IPS DF 6.9 (cell line): ENCODE measurements at places on chromosomes 7 and 10.
A peak's percentile ranks its signal among the peaks of the same experiment; 100 is the strongest.

- DNase-seq: no peak
Observed at GRCh38 chr10:19730167-19730906, 85.9 kb upstream of the PLXDC2 start.

DNA sequence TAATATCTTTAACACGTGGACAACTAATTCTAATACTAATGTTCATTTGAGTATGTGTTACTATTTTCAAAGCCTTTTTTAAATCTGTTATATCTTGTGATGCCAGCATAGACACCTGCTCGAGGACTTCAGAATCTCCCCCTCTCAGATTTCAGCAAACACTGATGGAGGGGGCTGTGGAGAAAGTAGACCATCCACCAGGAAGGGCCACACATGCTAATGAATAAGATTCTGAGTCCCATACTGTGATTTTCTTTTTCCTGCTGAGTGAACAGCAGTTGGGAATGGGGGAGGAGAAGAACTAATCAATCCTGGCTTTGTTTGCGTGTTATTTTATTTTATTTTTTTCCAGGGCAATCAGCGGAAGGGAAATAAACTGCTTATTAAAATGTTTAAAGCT lies 157.9 kb upstream of the CSTF2T start:
- no peak for DNase-seq

GRCh38 chr10:59362959-59363381 lies 621 bp upstream of the FAM13C start:
- no peak for DNase-seq

DNA sequence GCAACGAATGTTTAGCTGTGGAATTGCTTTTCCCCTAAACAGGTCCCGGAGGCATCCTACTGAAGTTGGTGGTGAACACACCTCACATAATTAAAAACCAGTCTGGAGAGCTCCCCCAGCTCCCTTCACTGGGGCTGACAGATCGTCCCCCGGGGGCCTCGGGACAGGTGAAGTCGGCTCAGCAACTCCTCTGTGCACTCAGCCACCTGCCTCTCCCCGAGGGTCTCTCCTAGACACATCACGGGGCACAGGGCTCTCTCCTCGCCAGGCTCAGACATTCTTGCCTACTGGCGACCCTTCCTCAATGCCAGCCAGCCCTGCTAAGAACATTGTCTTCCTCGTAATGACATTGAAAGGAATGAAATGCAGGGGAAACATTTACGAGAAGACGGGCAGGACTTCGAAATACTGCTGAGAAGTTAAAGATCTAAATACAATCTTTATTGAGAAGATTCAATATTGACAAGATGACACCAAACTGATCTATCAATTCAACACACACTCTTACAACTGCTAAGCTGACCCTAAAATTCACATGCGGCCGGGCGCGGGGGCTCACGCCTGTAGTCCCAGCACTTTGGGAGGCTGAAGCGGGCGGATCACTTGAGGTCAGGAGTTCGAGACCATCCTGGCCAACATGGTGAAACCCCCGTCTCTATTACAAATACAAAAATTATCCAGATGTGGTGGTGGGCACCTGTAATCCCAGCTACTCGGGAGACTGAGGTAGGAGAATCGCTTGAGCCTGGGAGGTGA lies 88.1 kb upstream of the DNAAF5 start:
- no peak for DNase-seq

GRCh38 chr7:33107136-33108066 lies 1.8 kb downstream of the RP9 start:
- DNase-seq: peak; percentile 35

DNA sequence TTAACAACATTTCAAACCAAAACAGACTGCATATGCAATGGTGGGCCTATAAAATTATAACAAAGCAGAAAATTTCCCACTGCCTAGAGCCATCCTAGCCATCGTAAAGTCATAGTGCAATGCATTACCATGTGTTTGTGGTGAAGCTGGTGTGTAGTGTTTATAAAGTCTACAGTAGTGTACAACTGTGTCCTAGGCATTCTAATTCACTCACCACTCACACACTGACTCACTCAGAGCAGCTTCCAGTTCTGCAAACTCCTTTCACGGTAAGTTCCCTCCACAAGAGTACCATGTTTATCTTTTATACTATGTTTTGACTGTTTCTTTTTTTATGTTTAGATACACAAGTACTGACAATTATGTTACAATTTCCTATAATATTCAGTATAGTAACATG lies 1104.1 kb upstream of the PHF14 start:
- no peak for DNase-seq

DNA sequence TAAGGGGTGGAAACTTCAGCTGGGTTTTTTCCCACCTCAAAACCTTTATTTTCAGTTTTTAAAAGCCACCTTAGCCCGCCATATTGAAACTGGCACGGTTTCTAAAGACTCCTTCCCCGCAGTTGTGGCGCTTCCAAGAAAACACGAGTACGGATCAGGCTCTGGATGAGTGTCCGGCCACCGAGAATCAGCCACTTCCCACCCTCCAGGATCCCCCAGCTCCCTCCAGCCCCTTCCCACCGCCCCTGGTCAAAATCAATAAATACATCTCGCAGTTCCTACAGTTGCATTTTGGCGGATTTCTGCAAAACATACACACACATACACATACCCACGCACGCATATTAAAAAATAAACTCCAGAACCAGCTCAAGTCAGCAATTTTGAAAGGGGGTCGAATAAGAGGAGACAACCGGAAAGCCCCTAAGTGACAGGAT lies 1.1 kb downstream of the SFMBT2 start:
- no peak for DNase-seq

DNA sequence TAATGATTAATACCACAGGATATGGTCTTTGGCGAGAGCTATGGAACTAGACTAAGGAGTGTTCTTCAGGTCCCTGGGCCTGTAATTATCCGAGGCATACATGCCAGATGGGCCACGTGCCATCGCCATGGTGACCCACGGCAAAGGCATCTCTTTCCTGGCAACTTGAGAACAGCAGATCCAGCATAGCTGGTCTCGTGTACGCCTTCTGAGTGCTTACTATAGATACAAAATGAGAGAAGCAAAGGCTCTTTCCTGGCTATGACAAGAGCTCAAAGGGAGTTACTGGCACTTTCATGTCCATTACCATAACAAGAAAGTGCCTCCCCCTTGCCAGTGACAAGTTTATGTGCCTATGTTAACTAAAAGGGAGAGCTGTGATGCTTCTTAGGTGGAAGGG lies 26.0 kb upstream of the GLI3 start:
- no peak for DNase-seq

DNA sequence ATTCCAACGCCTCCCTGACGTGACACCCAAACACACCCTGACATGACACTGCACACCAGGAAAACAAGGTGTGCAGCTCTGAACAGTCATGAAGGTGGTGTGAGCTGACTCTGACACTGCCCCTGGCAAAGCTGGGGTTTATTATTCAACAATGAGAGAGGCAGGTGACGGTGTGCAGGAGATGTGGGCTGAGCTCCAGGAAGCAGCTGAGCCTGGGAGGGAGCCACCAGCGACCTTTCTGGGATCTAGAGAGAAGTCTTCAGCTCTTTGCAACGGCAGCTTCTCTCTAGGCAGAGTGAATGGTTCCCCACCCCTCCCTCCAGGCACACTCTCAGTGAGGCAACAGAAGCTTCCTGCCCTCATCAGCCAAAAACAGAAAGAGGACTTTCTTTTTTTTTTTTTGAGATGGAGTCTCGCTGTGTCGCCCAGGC lies 65.6 kb downstream of the SH3PXD2A start:
- no peak for DNase-seq

DNA sequence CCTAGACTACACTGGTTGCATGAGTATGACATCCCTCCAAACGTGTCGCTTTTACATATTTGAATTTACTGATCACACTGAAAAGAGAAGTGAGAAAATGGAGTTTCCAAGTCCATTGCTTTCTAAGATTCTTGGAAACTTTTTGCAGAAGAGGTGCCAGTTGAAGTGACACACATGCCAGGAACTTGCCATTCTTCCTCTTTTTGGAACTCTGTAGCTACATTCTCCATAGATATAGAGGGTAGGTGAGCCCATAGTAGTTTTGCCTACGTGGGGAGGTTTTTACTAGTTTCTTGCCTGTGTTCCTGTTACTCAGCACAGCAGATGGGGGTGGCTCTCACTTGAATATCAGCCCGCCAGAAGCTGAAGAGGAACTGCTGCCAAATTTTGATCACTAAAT lies 286.6 kb upstream of the NRP1 start:
- no peak for DNase-seq

- no peak for DNase-seq
Observed at GRCh38 chr10:37434091-37434490, 308.7 kb downstream of the ANKRD30A start.

DNA sequence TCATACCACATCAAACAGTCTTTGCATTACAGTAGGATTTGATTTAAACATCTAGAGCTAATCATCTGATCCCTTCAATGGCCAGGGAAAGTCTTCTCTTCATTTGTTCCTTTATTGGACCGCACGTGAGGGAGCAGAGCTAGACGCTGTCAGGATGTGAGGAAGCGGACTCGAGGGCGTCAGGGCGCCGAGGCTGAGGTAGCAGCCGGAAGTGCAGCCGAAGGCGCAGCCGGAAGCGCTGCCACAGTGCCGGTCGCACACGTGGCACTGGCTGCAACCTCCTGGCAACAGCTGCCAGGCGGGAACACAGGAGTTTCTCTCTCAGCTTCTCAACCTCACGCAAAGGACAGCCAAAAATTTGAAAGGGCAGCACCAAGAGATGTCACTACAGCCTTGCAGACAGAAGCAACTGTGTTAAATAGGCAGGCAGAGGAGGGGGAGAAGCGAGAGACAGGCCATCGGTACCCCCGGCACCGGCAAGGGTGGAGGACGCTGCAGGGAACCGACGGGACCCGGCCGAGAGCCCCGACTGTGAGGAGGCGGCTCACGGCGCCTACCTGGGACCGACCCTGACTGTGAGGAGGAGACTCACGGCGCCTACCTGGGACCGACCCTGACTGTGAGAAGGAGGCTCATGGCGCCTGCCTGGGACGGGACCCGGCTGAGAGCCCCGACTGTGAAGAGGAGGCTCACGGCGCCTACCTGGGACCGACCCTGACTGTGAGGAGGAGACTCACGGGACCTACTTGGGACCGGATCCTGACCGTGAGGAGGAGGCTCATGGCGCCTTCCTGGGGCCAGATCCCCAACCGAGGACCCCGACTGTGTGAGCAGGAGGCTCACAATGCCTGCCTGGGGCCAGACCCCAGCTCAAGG lies 32.3 kb downstream of the VIPR2 start:
- DNase-seq: no peak

- no peak for DNase-seq
Observed at GRCh38 chr7:122137251-122138077, 6.6 kb downstream of the AASS start.

- no peak for DNase-seq
Observed at GRCh38 chr7:13724977-13725566, 264.4 kb downstream of the ETV1 start.

GRCh38 chr10:29323367-29323766 lies 34.5 kb downstream of the LYZL1 start:
- no peak for DNase-seq

- peak; percentile 73 for DNase-seq
Observed at GRCh38 chr10:52779541-52780390, 7.2 kb upstream of the MBL2 start.

DNA sequence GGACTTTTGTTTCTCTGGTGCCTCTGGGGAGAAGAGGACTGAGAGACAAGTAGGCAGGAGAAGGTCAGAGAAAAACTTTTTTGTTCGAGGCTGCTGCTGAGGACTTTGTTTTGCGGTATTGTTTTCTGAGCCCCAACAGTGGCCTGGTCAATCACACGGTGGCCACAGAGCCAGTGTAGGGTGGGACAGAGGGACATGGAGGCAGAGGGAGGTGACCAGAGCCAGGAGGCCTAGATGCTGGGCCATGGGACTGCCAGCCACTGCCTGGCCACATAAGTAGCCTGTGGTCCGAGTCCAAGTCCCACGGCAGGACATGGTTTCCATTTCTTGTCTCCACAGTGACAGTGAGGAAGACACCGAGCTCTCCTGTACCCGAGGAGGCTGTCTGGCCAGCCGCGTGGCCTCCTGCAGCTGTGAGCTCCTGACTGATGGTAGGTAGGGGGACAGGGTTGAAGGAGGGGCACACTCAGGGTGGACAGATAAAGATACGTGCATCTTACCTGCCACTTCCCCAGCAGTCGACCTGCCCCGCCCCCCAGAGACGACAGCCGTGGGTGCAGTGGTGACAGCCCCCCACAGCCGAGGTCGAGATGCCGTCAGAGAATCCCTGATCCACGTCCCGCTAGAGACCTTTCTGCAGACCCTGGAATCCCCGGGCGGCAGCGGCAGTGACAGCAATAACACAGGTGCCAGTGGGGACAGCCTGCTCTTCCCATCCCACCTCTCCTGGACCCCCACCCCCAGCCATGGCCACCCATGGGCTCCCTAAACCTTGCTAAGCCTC lies 27.5 kb downstream of the SH2B2 start:
- no peak for DNase-seq

GRCh38 chr10:4888236-4888635 lies 62.2 kb downstream of the AKR1E2 start:
- DNase-seq: no peak

DNA sequence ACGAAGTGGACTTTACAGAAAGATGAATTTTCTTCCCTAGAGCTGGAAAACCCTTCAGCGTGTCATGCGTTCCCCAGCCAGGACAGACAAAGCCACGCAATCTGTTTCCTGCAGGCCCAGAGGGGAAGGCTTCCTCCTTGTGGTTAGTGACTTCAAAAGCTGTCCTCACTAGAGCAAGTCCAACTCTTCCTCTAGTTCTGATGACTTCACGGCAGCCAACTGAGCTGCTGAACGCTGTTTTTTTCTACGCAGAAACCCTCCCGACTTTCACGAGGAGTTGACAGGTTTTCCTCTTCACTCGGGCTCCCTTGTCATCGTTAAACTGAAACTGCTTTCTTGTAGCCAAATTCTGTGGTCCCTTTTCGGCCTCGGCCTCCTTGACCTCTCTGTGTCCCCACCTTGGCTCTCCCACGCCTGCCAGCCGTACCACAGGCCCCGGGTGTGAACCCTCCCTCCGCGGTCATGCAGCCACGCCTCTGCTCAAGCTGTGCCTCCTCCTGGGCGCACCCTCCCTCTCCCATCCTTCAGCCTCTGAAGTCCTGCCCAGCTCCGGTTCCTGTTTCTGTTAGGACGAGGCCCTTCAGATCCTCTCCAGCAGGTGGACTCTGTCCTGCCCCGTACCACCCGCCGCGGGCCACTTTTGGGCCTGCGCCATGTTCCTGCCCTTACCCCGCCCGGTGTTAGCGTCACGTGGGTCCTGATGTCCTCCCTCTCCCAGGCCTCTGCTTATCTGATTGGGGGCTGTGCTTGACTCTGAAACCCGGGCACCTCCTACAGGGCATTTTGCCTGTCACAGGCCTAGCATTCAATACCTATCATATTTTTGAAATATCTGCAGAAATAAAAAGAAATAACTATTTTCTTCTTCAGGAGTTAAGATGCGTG lies 39.3 kb downstream of the CUX1 start:
- no peak for DNase-seq
